ENCODE measurements at places on chromosomes 12 and 14.

DNA sequence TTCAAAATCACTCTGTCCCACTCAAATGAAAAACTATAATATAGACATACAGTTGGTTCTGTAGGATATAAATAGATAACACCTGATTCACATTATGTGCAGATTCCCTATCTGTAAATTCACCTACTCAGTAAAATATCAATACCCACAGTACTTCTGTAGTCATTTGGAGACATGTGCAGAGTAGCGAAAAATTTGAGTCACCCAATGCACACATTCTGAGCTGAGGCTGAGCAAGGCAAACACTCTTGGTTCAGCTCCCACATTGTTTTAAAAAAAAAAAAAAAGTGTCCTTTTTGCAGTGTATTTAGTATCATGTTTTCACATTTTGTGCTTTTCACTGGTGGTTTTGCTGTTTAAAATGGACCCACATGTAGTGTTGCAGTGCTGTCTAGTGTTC, 27.3 kb upstream of the BBS10 start:
- DNase-seq = no peak

GRCh38 chr14:104871656-104872468, 6.8 kb downstream of the CEP170B start:
- no peak for DNase-seq

- DNase-seq = peak; percentile 39
These were observed 33.8 kb upstream of the FGD4 start for GRCh38 chr12:32365473-32366064.

DNA sequence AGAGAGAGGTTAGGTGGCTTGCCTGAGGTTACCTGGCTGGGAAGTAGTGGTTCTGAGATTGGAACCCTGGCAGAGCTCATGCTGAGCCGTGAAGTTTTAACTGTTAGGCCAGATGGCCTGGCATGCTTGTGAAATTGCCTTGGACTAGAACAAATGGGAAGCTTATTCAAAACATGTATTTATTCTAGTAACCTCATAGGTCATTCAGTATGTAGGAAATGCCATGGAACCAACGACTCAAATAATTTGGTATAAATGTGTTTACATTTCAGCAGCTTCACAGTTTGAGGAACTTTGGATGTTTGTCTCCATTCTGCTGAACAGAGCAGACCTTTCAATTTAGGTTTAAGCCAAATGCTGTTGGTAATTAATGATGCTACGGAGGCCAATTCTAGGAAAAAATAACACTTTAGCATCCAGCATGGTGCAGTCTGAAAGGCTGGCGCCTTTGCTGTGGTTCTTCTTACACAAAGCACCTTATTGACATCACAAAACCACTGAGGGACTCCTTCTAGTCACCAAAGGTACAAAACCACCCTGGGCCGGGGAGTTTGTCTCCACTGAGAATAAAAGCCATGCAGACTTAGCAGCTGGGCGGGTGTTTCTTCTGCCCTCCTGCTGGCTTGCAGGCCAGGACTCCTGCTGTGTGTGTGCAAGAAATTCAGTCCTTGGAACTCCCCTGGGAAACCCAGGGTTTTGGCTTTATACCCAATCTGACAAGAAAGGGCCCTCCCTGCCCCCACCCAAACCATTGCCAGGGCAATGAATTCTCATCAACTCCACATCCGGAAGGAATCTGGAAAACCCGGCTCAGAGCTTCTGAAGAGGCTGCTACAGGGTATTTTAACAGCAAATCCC, 64.2 kb downstream of the ELK3 start:
- DNase-seq = no peak

GRCh38 chr14:91228112-91229004, 16.1 kb downstream of the GPR68 start:
- DNase-seq = no peak

DNA sequence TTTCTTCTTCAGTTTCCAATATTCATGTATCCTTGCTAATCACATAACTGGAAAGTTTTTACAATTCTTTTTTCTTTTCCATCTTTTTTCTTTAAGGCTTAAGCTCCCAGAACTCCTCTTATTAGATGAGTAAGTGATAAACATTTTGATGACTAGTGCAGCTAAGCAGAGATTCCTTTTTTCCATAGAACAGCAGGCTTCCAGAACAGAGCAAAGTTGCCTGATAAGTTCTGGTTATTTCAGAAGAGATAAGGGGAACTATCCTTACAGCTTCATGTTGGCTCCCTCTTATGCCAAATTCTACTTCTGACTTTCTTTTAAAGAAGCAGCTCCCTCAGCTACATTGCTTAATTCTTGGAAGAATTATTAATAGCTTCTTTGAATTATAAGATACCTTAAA, 194.7 kb upstream of the FAR2 start:
- DNase-seq = no peak

DNA sequence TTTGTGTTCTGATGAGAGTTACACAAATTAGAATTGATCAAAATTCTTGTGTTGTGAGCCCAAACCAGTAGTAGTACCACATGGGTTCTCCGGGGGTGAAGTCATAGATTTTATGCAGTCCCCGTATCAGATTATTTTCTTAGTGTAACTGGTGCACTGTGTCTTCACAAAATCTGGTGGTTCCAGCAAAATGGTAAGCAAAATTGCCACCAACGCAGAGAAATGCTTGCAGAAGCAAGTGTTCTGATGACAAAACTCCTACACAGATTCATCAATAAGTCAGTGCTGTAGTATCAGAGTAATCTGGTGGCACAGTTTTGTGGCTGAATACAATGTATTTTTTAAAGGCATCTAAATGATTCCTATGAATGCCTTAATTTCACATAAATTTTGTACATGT, 1.3 kb upstream of the CACNA2D4 start:
- no peak for DNase-seq

- DNase-seq = no peak
These were observed 57.9 kb downstream of the GNS start for GRCh38 chr12:64701283-64701682.

- DNase-seq = no peak
These were observed 386.7 kb upstream of the CCDC196 start for GRCh38 chr14:66099451-66099850.

DNA sequence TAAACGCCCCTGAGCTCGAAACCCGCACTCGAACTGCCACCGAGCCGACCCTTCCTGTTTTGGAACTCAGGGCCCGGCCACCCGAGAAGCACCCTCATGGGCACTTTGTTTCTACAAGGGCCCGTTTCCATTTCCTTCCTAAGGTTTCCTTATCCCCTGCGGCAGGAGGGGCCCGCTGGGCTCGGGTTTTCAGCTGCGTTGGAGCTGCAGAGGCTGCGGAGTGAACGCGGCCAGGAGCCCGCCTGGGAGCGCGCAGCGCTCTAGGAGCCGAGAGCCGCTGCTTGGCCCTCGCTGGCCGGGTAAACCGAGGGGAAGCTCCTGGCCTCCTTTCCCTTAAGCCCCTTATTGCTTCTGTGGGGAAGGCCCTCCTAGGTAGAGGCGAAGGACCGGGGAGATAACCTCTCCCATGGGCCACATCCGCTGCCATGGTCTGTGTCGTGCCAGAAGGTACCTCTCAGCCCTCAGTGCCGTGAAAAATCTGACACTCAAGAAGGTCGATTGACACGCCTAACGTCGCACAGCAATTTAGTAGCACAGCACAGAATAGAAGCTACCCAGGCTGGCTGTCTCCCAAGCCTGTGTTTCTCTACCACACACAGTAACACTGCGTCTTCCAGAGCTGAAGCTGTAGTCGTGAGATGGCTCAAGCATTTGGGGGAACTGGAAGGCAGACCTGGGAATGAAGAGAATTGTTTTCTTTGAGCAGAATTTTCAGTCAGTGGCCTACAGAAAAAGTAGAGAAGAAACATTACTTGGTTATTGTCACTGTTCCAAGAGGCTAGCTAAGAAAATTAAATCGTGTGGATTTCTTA, 12.9 kb upstream of the CALM1 start:
- DNase-seq = no peak

DNA sequence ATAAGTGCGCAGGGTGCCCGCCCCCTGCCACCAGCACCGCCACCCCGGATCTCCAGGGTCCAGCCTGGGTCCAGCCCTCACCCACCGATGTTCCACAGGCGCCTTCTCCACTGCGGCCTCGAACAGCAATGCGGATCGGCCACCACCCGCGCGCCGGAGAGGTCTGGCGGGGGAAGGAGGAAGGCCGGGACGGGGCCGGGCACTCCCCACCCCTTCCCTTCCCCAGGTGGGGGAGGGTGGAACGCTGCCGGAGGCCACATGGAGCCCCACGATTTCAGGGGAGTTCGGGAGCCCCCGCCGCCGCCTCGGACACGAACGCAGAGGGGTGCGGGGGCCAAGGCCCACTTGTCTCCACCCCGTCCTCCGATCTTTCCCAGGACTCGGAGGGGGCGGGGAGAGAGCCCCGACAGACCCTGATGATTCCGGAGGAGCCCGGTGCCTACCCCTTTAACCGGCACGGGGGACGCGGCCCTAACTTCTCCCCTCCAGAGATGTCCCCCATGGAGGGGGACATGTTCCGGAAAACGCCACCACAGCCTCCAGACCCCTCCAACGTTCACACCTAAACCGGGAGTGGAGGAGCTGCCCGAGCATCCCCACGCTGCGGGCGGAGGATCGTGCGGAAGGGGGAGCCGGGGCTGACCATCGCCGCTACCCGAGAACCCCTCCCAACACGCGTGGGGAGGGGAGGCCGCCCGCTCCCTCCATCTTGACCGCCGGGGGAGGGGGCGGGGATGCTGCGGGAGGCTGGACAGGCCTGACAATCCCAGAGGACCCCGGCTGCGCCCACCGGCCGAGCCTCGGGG, 1.1 kb downstream of the ATXN2 start:
- DNase-seq = no peak

DNA sequence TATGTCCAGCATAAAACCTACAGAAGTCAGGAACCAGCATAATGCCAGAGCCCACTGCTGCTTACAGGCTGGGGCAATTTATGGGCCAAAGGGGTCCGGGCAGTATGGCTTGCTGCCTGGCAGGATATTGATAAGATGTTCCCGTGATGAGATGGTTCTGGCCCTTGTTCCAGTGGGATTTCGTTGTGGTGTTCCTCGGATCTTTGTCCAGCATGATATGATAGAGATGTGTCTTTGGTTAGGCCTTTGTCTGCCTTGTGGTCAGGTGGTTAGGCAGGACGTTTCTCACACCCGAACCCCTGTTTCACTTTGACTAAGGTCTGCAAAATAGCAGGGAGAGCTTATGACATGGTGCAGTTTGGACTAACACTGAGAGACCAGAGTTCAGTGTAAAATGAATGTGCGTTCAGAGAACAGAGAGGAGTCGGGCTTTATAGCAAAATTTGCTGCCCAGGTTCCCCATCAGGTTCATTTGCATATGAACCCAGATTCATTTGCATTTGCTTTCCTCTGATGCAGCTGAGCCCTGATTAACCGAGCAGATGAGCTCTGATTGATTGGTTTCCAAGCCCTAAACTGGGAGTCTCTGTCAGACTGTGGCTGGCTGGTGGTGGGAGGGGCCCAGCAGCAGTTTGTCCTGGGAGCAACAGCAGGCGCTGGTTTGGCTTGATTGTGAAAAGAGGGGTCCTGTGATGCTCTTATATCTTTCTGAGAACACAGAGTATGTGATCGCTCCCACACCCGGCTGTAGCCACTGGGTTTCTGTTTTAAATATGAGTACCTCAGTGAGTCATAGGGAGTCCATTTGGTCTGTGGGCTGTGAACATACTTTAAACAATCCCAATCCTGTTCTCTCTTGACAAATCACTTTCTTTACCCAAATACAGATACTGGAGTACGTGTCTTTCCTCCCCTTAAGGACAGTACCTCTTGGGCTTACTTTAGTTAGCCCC, 156.3 kb upstream of the PZP start:
- DNase-seq = no peak

DNA sequence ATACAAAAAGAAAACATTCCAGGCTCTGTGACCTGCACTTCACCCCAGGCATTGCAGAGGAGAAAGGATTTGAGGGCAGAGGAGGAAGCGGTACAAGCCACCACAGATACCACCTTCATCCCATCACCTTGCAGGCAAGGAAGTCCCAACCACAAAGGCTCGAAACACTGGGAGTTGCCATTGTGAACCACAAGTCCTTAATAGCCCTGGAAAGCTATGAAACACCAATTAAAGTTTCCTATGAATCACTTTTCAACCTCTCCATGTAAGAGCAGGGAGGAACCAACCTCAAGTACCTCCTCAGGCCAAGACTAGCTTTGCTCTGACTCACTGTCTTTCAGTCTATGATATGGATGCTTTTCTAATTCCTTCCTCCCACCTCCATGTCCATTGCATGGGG, 27.0 kb downstream of the MAP3K9 start:
- DNase-seq = no peak

- DNase-seq = no peak
These were observed 9.9 kb downstream of the GPRC5A start for GRCh38 chr12:12901158-12901791.

DNA sequence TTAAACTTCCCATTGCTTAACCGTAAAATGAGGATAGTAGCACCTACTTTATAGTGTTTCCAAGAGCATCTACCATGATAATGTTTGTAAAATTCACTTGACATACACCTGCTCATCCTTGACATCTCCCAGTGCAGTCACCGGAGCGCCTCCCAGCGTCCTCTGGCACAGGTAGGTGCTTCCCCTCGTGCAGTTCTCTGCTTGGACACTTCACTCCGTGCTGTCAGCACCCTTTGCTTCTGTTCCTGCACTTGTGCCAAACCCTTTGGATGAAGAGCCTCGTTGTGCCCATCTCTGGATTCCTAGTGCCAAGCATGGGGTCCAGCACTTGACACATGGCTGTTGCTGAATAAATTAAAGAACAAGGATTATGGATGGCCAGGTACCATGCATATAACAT, 28.3 kb downstream of the ETV6 start:
- DNase-seq = no peak

DNA sequence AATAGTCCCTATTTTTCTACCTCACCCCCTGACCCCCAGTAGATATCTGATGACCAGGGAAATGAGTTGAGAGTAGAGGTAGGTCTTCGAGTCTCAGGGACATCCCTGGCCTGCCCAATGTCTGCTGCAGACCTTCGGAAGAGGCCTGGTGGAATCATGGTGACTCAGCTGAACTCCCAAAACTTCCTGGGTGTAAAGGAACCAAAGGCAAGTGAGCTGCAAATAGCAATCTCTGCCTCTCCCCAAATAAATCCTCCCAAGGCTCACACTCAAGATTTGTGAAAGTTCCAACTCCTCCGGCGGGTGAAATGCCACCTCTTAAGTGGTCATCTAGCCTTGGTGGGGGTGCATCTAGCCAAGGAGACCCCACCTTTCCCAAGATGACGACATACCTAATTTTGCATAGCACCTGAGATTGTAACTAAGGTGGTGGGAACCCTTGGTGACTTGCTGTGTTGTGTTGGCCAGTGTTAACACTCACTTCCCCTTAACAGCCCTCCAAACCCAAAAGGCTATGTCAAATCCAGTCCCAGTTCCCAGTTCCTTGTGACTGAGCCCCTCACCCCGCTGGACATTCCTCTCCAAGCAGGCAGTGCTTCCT, 6.3 kb downstream of the ZFP36L1 start:
- no peak for DNase-seq

GRCh38 chr12:111267144-111267543, 101.8 kb downstream of the PHETA1 start:
- no peak for DNase-seq

Data from urinary bladder (tissue), 4 donors.